ENCODE measurements at places on chromosomes 12 and 14.
A peak's percentile ranks its signal among the peaks of the same experiment; 100 is the strongest.

GRCh38 chr12:60027266-60027665, 431.4 kb downstream of the SLC16A7 start:
- DNase-seq = no peak

- no peak for DNase-seq
Measured at GRCh38 chr12:59811991-59812390, 216.2 kb downstream of the SLC16A7 start.

DNA sequence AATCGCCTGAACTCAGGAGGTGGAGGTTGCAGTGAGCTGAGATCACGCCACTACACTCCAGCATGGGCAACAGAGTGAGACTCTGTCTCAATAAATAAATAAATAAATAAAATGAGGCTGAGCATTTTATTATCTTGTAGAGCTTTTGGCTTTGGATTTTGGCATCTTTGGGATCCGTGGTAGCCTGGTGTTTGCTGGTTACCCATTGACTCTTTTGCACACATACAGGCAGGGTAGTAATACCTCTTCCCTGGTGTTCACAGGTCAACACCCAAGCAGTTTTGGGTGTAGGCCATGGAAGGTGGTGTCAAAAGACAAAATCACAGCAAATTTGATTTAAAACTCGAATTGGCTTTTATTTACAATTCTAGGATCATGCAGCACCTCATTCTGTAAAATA, 27.8 kb downstream of the ACACB start:
- DNase-seq = no peak

GRCh38 chr12:9730011-9730410, 2.9 kb downstream of the CLECL1 start:
- DNase-seq = no peak

DNA sequence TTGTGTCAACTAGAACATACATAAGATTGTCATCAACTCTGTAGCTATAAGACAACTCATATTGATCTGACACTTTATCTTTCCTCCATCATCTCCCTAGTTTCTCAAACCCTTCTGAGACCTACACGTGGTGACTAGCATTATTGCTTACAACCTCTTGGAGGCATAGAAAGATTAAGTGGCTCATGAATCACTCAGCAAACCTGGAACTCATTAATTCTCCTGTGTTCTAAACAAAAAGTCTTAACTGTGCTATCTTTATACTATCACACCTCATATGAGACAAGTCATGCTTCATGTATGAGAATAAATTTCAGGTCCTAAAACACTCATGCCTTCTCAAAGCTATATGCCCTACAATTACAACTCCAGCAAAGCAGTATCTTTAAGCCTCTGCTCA, 408.6 kb upstream of the SYT1 start:
- DNase-seq = no peak

GRCh38 chr12:64385468-64385867, 5.1 kb downstream of the C12orf56 start:
- DNase-seq = no peak

DNA sequence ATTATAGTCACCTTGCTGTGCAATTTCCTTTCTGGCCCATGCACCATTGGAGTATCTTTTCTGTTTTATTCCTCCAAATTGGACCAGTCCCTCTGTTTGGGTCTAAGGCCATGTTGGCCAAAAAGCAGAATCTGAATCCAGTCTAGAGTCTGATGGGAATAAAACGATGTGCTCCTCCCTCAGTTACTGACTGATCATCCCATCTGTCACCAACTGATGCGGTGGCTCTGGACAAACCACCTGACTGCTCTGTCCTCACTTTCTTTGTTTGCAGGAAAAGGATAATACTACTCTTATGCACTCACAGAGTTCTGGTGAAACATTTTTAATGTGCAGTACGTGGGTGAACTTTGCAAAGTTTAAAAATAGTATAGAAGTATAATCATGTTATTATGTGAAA, 120.2 kb upstream of the HIF1A start:
- DNase-seq = no peak

GRCh38 chr12:124458220-124458991, 109.0 kb downstream of the NCOR2 start:
- DNase-seq = no peak

DNA sequence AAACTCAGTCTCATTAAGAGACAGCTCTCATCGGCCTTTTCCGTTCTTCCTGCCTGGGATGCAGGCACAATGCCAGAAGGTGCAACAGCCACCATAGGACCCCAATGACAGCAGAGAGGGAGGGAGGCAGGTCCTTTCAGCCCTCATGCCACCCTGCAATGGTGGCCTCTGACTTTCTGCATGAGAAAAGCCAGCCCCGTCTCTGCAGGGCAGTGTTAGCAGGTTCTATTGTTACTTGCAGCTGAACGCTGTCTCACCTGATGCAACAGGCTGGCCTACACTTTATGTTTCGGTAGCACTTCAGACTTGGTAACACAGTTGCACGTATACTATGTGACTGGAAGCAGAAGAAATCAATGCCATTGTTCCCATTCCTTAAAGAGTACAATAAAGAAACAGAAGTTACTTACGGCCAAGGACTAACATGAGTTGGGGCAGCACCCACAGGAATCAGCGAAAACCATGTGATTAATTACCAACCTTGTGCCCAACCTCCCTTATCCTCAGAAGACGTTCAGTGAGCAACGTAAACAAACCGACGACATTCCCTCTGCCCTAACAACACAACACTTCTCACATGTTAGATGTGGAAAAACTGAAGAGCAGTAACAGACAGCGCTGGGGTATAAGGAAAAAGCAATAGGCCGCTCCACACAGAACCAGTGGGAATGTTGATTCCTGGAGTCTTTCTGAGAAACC, 102.1 kb downstream of the RIMBP2 start:
- DNase-seq = no peak

- DNase-seq = peak; percentile 61
Measured at GRCh38 chr14:36941783-36942521, 230.5 kb downstream of the SLC25A21 start.

DNA sequence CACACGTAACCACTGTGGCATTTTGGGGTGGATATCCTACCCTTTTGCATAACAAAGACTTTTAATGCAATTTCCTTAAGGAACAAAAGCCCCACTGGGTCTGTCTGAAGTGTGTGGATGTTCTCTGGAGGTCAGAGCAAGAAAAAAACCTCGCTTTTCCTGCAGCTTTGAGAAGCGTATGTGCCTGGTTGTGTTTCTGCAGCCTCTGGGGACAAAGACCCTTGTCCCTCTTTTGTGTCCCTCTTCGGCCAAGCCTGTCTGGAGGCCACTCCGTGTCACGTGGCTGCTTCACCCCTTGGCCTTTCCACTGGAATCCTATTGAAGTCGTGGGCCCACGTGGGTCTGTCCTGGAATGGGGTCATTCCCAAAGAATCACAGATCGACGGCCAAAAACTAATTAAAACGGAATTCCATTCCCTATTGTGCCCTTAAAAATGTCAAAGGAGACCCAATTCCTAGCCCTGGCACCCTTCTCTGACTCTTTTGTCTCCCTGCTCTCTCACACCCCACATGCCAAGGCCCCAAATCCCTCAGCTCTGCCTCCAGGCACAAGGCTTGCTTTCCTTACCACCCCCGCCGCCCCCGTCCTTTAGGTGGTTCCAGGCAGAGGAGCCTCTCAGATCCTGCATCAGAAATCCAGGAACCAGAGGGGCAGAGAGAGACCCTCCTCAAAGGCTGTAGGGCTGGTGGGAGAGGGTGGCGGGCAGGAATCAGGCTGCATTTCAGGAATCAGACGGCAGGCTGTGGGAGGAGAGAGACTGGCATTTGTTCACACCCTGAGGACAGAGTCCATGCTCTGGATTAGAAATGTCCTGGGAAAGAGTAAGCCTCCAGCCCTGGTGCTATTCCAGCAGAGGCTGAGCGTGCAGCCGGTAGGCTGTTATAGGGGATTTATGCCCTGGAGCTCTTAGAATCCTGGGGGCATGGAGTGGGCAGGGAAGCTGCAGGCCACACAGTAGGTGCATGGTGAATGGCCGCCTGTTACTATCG, 12.6 kb upstream of the CYP46A1 start:
- DNase-seq = peak; percentile 4

- no peak for DNase-seq
Measured at GRCh38 chr12:121812921-121813896, 9.4 kb downstream of the SETD1B start.

DNA sequence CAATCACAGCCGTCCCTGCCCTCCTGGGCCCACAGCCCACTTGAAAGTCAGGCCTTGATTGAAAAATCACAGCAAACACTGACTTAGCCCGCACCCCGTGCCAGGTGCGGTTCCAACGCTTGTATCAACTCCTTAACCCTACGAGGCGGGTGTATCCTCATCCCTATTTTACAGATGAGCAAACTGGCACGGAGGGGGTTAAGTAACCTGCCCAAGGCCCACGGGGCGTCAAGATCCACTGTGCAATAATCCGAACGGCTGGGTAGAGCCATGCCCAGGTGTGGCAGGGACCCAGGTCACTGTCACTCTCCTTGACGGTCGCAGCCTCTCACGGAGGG, 583 bp downstream of the DNAH10 start:
- DNase-seq = no peak

- DNase-seq = no peak
Measured at GRCh38 chr14:65075628-65076325, 26.5 kb downstream of the MAX start.

DNA sequence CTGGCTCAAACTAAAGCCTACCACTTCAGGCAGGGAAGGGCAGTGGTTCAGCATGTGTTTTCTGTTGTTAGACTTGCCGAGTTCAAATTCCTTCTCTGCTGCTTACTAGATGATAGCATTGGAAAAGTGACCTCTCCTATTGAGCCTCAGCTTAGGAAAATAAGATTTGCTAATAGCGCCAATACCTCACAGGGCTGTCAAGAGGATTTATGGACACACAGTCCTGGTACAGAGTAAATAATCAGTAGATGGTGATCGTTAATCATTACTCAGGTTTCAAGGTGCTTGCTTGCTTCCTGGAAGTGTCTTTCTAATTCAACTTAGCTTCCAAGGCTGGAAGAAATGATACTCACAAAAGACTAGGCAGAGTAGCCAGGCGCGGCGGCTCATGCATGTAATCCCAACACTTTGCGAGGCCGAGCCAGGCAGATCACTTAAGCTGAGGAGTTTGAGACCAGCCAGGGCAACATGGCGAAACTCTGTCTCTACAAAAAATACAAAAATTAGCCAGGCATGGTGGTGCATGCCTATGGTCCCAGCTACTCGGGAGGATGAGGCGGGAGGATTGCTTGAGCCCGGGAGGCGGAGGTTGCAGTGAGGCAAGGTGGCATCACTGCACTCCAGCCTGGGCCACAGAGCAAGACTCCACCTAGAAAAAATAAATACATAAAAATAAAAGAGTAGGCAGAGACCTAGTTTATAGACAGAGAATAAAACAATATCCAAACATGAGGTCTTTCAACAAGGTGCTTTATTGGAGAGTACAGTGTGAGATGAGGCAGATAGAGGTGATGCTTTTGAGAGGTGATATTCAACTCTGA, 6.0 kb downstream of the PLA2G1B start:
- no peak for DNase-seq
